Stimulated activated CD4-positive, alpha-beta T cell treated with anti-CD3 and anti-CD28 coated beads, Interleukin-1b, Interleukin-23, amount 100 ng/mL, for 1 hour (primary cell): ENCODE measurements at places on chromosomes 4 and X.

GRCh38 chrX:131747173-131747572, 203.3 kb downstream of the OR13H1 start:
- DNase-seq = no peak

DNA sequence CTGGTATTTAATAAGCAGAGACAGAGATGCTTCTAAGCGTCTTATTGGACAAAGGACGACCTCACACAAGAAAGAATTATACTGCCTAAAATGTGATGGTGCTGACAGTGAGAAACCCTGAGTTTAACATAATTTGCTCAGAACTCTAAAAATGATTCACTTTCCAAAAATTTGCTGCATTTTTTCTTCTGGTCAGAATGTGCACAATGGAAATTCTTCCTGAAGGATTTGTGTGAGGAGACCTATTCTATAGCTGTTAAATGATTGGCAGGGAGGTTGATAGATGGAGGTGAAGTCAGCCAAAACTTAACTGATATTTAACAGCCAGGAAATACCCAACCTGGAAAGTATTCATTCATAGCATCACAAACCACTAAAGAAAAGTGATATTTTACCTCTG, 1.7 kb downstream of the MAGEC3 start:
- no peak for DNase-seq

- no peak for DNase-seq
Measured at GRCh38 chrX:11781734-11782370, 23.8 kb downstream of the MSL3 start.

- no peak for DNase-seq
Measured at GRCh38 chr4:170057866-170058265, 31.7 kb upstream of the MFAP3L start.

- no peak for DNase-seq
Measured at GRCh38 chrX:38206542-38206941, 14.1 kb downstream of the SRPX start.

DNA sequence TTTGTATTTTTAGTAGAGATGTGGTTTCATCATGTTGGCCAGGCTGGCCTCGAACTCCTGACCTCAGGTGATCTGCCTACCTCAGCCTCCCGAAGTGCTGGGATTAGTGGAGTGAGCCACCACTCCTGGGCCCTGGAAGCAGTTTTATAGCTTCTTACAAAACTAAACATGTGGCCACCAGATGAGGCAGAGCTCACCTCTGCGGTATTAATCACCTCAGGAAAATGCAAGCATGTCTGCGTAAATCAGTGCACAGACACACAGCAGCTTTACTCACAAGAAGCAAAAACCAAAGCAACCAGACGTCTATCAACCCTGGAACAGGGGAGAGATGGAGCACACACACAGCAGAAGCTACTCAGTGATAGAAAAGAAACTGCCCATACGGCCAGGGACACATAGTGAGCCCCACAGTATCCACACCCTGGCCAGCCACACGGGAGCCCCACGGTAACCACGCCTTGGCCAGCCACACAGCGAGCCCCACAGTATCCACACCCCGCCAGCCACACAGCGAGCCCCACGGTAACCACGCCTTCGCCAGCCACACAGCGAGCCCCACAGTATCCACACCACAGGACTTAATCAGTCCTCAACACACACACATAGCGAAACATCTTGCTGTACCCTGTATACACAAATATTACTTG, 30.2 kb downstream of the PPP2R3B start:
- no peak for DNase-seq

GRCh38 chr4:52058275-52058674, 7.2 kb downstream of the SPATA18 start:
- no peak for DNase-seq

GRCh38 chr4:78520808-78521226, 30.8 kb upstream of the ANXA3 start:
- DNase-seq = no peak

DNA sequence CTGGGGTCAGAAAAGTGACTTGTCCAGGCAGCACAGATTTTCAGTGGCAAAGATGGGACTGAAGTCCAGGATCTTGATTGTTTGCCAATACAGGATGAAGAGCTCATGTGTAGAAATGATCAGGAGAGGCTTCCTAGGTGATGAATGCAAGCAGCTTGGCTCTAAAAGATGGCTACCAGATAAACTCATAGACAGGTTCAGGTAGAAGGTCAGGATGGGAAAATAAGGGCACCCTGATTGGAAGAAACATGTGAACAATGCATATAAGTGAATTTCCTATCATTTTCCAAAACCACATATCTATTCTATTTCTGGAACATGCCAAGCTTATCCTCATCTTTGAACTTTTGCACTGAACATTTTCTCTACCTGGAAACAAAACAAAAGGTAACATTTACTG, 87.7 kb downstream of the FAM13A start:
- DNase-seq = no peak
